Pancreas (tissue), 10 donors: ENCODE measurements at places on chromosomes 4 and X.

DNA sequence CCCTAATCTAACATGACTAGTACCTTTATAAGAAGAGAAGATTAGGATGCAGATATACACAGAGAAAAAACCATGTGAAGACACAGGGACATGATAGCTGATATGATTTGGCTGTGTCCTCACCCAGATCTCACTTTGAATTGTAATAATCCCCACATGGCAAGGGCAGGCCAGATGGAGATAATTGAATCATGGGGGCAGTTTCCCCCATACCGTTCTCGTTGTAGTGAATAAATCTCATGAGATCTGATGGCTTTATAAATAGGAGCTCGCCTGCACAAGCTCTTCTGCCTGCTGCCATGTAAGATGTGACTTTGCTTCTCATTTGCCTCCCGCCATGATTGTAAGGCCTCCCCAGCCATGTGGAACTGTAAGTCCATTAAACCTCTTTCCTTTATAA is 364.3 kb downstream of the FBXW7 start:
- no peak for DNase-seq

- no peak for DNase-seq
Measured at GRCh38 chr4:18075823-18076433, 54.4 kb upstream of the LCORL start.

DNA sequence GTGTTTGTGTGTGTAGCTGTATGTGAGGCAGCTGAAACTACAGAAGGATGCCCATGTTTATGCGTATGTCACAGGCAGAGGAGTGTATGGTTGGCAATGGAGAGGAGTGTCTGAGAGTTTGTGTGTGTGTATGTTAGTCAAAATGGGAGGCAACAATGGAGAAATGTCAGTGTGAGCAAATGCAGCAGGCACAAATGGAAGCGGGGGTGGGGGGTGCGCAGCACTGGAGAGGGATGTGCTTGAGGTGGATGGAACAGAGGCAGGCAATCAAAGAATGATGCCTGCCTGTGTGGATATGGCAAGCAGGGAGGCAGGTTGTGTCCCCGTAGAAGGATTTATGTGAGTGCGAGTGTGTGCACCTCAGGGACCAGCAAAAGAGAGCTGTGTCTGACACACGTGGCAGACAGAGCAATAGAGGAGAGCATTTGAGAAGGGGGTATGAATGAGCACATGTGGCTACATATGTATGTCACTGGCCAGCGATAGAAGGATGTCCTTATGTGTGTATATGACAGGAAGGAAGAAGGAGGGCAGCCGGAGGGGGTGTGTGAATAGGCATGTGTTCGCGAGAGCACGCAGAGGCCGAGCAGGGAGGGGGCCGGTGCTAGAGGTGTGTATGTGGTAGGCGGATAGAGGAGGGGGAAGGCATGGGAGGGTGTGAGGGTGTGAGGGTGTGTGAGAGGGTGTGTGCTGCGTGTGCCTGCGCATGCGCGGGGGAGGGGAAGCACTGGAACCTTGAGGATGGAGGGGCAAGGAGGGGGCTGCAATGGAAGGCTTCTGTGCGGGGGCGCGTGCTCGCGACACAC is 1.1 kb downstream of the PJA1 start:
- peak; percentile 20 for DNase-seq

GRCh38 chr4:147303873-147304229 is 177.0 kb upstream of the EDNRA start:
- DNase-seq, result no peak

GRCh38 chrX:136209016-136209738 is 42.0 kb downstream of the MAP7D3 start:
- DNase-seq, result peak; percentile 39

- no peak for DNase-seq
Measured at GRCh38 chr4:742096-742741, 36.6 kb downstream of the PCGF3 start.

GRCh38 chr4:22607382-22607781 is 85.4 kb upstream of the GBA3 start:
- DNase-seq, result peak; percentile 57

DNA sequence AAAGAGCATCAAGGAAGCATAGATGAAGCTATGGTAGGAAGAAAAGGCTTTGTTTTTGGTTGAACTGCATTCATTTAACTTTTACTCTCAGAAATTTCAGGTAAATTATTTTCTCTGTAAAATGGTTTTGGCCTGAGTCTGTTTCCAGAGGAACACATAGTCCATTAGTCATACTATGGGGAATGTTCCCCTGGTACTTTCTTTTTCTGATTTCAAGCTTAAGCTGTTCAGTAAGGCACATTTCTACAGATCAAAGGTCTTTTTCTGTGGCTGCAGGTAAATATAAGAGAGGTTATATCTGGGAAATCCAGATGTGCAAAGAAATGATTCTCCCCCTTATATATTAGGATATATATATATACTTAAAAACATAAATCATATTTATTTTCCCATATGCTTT is 1744.4 kb upstream of the ADGRL3 start:
- DNase-seq, result no peak

GRCh38 chr4:144750348-144750747 is 104.4 kb downstream of the HHIP start:
- no peak for DNase-seq

GRCh38 chrX:80812176-80812575 is 2.5 kb upstream of the BRWD3 start:
- DNase-seq, result no peak

GRCh38 chrX:155112171-155112570 is 40.9 kb downstream of the BRCC3 start:
- DNase-seq, result no peak

- DNase-seq, result no peak
Measured at GRCh38 chrX:51922561-51922960, 29.1 kb downstream of the MAGED1 start.

DNA sequence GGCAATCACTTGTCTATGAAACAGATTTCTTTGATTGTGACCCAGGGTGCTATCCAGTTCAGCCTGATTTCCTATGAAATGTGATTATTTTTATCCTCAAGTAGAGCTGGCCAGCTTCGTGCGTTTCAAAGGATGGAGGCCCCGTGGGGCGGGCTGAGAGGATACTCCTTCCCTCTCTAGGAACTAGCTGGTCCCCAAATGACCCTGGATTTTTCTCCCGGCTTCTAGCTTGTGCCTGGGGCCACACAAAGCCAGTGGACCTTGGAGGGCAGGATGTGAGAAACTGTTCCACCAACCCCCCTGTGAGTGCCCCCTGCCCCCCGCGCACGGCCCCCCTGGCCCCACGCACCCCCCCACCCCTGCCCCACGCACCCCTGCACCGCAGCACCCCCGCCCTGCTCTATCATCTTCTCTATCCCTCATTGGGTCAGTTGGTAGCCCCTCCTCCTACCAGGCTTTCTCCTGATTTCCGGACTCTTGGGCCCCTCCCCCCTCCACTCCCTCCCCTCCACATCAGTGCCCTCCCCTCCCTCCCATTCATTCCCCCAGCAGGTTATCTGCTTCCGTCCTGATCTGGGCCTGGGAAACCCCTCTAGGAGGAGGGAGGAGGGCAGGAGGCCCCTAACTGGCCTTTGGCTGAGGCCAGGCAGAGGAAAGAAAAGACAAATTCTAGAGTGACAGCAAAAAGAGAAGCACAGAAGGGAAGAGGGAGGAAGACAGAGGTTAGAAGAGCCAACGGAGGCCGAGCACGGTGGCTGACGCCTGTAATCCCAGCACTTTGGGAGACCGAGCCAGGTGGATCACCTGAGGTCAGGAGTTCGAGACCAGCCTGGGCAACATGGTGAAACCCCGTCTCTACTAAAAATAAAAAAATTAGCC is 3.3 kb downstream of the XPNPEP2 start:
- no peak for DNase-seq

DNA sequence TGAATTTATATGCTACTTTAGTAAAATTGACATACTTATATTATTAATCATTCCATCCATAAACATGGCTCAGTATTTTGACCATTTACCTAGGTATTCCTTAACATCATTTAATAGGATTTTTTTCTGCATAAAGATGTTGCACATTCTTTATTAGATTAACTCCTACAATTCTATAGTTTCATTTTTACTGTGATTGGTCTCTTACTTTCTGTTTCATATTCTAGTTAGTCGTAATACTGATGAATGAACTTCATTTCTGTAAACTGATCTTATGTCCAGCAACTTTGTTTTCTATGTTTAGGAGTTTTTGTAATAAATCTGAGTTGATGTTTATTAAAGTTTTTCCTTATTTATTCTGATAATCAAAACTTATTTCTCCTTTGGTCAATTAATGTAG is 278.2 kb upstream of the CXXC4 start:
- no peak for DNase-seq

- no peak for DNase-seq
Measured at GRCh38 chr4:26784207-26784865, 76.3 kb upstream of the STIM2 start.

GRCh38 chrX:154369449-154370299 is 4.8 kb downstream of the FLNA start:
- peak; percentile 55 for DNase-seq

DNA sequence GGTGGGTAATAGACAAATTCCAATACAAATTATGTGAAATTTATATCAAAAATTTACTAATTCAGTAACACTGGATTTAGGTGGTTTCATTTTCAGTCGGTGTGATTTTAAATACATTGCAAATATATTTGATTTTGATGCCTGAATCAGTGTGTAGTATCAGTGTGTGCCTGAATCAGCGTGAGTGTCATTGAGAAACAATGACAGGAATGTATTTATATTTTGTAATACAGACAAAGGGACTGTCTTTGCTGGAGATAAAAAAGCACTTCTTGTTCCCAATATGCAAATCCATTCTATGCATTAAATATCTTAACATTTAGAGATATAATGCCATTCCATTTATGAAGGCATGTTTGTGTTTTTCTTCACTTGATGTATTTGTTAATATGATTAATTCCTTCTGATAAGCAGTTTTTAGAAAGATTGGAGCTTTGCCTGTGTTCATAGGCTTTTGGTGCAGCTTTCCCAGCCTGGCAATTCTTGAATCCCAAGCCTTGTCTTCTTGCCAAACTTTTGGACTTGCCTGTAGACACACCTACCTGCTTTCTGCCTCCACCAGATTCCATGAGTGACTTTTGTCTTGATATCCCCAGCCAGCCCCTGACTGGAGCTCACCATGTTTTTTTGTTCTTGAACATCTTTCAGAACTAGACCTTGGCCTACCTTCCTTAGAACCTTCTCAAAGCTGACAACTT is 243.8 kb downstream of the ADGRL3 start:
- DNase-seq, result no peak

- DNase-seq, result no peak
Measured at GRCh38 chrX:48996969-48997368, 5.1 kb downstream of the GRIPAP1 start.

DNA sequence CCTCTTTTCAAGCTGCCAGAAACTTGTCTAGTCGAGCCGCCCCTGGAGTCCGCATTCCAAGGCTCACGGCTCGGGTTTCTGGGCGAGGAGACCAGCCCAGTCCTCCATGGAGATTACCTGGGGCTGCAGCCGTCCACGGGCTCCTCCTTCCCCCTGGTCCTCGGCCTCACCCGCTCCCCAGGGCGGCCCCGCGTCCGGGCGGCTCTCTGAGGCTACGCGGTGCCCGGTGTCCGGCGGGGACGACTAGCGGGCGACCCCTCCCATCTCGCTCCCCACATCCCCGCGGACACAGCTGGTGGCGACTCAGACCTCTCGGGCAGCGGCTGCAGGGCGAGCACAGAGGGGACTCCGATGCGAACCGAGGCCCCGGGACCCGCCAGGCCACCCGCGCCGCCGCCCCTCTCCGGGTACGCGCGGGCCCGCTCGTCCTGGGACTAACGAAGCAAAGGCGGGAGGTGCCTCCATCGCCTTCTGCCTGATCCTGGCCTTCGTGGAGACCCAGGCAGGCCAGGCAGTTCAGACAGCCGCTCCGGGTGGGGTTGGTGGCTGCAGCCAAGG is 159.4 kb downstream of the TRAM1L1 start:
- peak; percentile 13 for DNase-seq

DNA sequence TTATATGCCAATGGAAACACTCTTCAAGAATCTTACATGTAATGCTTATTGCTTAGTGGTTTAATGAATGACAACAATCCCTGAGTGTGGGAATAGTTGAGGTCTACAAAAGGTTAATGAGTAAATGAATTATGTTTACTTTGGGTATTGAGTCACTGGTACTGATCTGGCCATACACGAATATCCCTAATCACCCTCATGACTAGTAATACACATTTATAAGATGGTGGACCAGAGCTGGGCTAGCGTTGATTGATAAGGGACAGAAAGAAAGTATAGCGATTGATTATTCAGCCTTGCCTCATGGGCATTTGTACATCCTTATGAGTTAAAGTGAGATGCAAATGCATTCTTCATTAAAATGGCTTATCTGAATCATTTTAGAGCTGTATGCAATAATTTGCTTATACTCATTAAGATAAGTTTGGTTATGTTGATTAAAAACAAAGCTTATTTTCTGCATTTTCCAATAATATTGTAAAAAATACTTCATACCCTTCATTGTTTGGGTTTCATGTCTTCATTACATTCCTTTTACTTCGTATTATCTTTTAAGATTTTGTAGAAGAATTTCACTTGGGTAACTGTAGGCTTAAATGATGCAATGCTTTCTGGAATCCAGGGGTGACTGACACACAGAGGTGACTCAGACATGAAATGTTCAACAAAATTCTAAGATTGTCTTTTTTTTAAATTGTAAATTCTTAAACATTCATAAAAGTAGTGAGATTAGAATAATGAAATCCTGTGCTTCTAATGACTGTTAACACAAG is 47.4 kb downstream of the FGF2 start:
- no peak for DNase-seq

DNA sequence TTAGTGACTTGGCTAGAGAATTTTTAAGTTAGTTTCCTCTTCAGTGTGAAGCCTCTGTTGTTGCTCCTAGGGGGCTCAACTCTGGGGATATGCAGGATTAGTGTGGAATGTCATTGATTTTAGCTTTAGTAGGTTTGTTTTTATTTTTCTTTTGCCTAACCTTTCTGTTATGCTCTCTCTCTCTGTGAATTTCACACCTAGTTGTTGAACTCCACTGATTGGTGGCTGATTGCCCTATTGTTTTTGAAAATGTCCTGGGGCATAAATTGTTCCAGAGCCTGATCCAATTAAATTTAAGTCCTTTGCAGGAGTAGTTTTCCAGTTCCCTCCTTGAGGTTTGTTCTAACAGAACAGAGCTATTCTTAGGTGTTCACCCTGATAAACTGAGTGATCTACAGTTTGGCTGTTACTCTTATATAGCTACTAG is 393.3 kb upstream of the CTSO start:
- no peak for DNase-seq

- DNase-seq, result no peak
Measured at GRCh38 chr4:84924434-84924833, 42.1 kb downstream of the WDFY3 start.

DNA sequence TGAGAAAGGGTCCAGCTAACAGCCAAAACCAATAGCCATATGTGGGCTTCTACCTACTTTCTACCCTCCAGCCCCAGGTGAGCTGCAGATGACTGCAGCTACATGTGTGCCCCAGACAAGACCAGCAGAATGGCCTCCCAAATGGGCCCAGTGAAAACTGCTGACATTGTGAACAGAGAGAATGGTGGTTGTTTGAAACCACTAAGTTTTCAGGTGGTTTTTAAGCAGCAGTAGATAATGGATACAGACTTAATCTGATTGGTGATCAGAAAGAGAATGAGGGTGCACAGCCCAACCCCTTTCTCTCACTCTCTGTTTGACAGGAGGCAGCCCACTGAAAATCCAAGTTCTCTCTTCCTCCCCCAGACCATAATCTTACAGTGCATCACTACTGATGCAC is 42.5 kb upstream of the BBS12 start:
- no peak for DNase-seq
